ENCODE measurements at places on chromosomes 2 and 18. TPM values are rescaled to one million over a fixed set of nuclear protein-coding genes. Genes with fewer than 3 reads are reported as not detected.

- no peak overlapping the region for H3K4me3 ChIP-seq
- H3K36me3 ChIP-seq: peaks cover 16% of the 10 kb centered on the region
- no peaks in the 10 kb centered on the region for H3K27me3 ChIP-seq
- no peak overlapping the region for H3K27ac ChIP-seq
Measured at GRCh38 chr2:127342101-127342500, 45.7 kb downstream of the MAP3K2 start.

DNA sequence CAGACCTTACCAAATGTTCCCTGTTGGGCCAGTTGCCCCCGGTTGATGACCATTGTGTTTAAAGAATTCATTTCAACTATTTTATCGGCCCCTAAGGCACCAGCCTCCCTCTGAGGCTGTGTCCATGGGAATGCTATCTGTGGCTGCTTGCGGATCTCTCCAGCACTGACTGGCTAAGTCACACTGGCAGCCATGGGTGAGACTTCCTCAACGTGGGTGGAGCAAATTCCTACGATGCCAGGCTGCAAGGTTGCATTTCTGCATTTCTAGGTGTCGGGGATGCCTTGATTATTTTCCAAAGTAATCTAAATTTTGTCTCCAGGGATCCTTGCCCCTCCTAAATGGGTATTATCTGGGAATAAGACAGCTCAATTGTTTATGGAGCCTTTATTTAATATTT, 6.2 kb downstream of the CXCR4 start:
- no peaks in the 10 kb centered on the region for H3K27me3 ChIP-seq
- H3K4me1 ChIP-seq: peaks cover 52% of the 10 kb centered on the region
- no peak for DNase-seq
- no peak overlapping the region for H3K4me3 ChIP-seq
- no peak overlapping the region for H3K27ac ChIP-seq
- H3K36me3 ChIP-seq: peaks cover 37% of the 10 kb centered on the region

- peaks cover 67% of the 10 kb centered on the region for H3K4me1 ChIP-seq
- H3K27ac ChIP-seq: peak within 1 kb of the TSS; percentile 90
- no peaks in the 10 kb centered on the region for H3K27me3 ChIP-seq
- peak; percentile 78 for DNase-seq
Measured at GRCh38 chr2:73984203-73984921, at the start of gene TET3. Gene TET3, plus strand, starts transcription at chr2:73984910. Its CDS starts 1,494 bp downstream, at chr2:73986404.

GRCh38 chr2:208466920-208467298, 60.3 kb downstream of the PTH2R start:
- H3K4me1 ChIP-seq: no peaks in the 10 kb centered on the region
- H3K36me3 ChIP-seq: no peaks in the 10 kb centered on the region
- DNase-seq: no peak
- H3K27ac ChIP-seq: no peak overlapping the region
- peaks cover 6% of the 10 kb centered on the region for H3K27me3 ChIP-seq

The PRKAG3 gene
- not detected for total RNA-seq

GRCh38 chr2:134170294-134170693, 83.6 kb upstream of the MGAT5 start:
- DNase-seq: no peak
- peaks cover 64% of the 10 kb centered on the region for H3K4me1 ChIP-seq
- peak overlapping the region; percentile 71 for H3K27ac ChIP-seq
- H3K4me3 ChIP-seq: no peak overlapping the region
- H3K36me3 ChIP-seq: peaks cover 23% of the 10 kb centered on the region

The ANKRD23 gene
- 3.2 TPM for total RNA-seq

DNA sequence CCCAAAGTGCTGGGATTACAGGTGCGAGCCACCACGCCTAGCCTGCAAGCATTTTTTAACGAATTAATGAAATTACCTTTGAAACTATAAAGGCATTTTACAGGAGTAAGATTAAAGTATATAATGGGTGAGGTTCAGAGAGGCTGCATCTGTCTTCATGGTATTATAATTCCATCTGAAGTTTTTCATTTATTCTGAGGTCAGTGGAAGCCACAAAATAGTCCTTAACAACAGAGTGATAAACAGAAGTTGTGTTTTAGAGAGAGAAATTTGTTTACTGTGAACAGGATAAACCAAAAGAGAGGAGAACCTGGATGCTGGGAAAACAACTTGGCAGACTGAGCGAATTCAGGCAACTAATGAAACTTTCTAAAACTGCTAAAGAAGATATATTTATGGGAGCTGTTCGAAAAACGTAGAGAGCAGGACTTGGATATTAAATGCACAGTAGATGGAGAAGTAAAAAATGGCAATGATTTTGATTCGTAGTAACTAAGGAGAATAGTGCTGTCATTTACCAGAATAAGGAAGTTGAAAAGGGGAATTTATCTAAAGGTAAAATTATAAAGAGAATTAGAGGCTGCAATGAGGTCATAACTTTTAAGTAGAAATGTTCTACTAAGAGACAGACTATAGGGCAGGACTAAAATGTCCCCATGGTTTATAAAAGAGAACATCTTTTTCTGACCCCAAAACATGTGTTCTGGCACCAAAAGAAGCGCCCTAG, 37.9 kb upstream of the ITGA4 start:
- peaks cover 18% of the 10 kb centered on the region for H3K4me1 ChIP-seq
- peaks cover 7% of the 10 kb centered on the region for H3K36me3 ChIP-seq
- H3K27ac ChIP-seq: peak overlapping the region; percentile 30
- DNase-seq: no peak
- no peak overlapping the region for H3K4me3 ChIP-seq

The SLC30A3 gene
- 0.14 TPM for total RNA-seq

DNA sequence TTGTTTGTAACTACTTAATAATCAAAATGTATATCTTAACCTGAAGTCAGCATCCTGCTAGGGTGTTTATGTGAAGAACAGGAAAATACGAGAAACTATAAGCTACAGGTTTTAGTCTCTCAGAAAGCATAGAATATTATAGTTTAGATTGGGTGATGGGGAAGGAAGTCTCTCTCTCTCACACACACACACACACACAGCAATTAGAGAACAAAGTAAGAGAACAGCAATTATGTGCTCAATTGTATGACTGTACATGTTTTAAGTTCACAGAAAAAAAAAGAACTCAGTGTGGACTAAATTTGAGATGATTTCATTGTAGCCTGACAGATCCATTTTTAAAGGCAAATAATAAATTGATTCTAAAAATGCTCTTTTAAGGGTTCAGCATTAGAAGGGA, 94.3 kb upstream of the ZNF516 start:
- peaks cover 69% of the 10 kb centered on the region for H3K27me3 ChIP-seq
- peak overlapping the region; percentile 42 for H3K4me3 ChIP-seq
- peaks cover 13% of the 10 kb centered on the region for H3K4me1 ChIP-seq
- no peaks in the 10 kb centered on the region for H3K36me3 ChIP-seq

The ARHGAP15 gene
- 47.0 TPM for total RNA-seq

DNA sequence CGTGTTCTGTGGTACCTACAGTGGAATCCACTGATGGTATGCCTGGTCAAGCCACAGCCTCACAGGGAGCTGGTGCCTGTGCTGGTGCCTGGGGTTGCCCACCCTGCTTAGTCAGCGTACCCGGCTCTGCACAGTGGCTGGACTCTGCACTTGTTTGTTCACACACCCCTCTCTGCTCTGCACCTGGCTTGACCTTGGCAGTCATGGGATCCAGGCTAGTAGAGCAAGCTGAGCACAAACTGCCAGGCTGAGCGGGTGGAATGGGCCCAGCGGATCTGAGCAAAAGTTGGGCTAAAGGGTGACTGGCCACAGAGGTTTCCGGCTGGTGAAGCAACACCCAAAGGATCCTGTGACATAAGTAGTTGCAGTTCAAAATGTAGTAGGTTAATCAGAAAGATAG, 163.5 kb downstream of the CDH19 start:
- no peaks in the 10 kb centered on the region for H3K27me3 ChIP-seq
- no peaks in the 10 kb centered on the region for H3K4me1 ChIP-seq
- no peak overlapping the region for H3K4me3 ChIP-seq
- no peaks in the 10 kb centered on the region for H3K36me3 ChIP-seq

GRCh38 chr2:119901013-119901412, 111.9 kb upstream of the EPB41L5 start:
- peaks cover 59% of the 10 kb centered on the region for H3K36me3 ChIP-seq
- H3K27ac ChIP-seq: no peak overlapping the region
- no peak for DNase-seq
- H3K4me3 ChIP-seq: no peak overlapping the region
- H3K4me1 ChIP-seq: no peaks in the 10 kb centered on the region

The GAREM2 gene
- total RNA-seq: 2.7 TPM

DNA sequence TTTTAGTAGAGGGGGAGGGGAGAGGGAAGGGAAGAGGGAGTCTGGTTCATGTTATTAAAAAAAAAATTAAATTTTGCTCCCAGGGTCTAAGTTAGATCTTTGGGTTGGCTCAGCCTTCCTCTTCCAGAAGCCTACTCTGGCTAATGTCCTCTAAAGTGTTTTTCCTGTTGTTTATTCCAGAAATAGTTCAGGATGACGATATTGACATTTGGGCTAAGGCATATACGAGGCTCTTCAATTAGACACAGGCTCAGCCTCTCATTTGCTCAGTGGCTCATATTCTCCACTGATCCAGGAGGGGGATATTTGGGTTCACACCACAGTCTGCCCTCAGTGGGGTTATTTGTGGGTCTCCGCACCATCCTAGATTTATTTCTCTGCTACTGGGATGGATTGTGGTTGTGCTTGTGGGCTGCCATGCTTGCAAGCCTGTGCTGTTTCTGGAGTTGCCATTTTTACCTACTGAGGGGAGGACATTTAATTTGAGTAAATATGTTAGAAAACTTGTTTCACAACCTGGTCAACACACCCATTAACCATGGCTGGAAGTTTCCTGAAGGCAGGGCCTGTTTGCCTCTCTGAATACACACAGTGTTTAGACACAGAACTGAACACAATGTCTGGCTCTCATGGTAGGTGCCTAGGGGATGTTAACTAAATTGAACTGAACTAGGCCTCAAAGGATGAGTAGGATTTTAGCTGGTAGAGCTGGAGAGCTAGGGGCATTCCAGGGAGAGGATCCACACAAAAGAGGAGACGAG, 257.5 kb upstream of the EPAS1 start:
- H3K27me3 ChIP-seq: no peaks in the 10 kb centered on the region
- no peak overlapping the region for H3K4me3 ChIP-seq
- H3K4me1 ChIP-seq: no peaks in the 10 kb centered on the region
- no peak overlapping the region for H3K27ac ChIP-seq
- H3K36me3 ChIP-seq: no peaks in the 10 kb centered on the region

GRCh38 chr2:32626639-32627221, 1.1 kb upstream of the TTC27 start:
- H3K36me3 ChIP-seq: peaks cover 17% of the 10 kb centered on the region
- peak overlapping the region; percentile 96 for H3K27ac ChIP-seq
- peak overlapping the region; percentile 93 for H3K4me3 ChIP-seq
- no peak for DNase-seq
- H3K27me3 ChIP-seq: no peaks in the 10 kb centered on the region

DNA sequence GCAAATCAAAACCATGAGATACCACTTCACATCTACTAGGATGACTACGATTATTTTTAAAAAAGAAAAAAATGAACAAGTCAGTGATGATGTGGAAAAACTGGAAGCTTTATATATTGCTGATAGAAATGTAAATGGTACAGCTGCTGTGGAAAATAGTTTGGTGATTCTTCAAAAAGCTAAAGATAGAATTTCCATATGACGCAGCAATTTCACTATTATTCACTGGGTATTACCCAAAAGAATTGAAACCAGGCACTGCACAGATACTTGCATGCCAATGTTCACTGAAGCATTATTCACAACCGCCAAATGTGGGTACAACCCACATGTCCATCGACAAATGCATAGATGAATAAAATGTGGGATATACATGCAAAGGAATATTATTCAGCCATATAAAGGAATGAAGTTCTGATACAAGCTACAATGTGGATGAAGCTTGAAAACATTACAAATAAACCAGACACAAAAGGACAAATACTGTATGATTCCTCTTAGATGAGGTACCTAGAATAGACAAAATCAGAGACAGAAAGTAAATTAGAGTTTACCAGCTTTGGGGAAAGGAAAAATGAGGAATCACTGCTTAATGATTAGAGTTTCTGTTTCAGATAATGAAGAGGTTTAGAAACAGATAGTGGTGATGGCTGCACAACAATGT, 11.1 kb downstream of the RTTN start:
- peak overlapping the region; percentile 36 for H3K27ac ChIP-seq
- H3K27me3 ChIP-seq: no peaks in the 10 kb centered on the region
- DNase-seq: no peak
- H3K36me3 ChIP-seq: peaks cover 16% of the 10 kb centered on the region

The FN1 gene
- 0.29 TPM for total RNA-seq

GRCh38 chr2:60316381-60317033, 236.9 kb downstream of the BCL11A start:
- no peak for DNase-seq
- H3K27me3 ChIP-seq: peaks cover 7% of the 10 kb centered on the region
- no peak overlapping the region for H3K4me3 ChIP-seq
- H3K36me3 ChIP-seq: no peaks in the 10 kb centered on the region
- peaks cover 9% of the 10 kb centered on the region for H3K4me1 ChIP-seq

DNA sequence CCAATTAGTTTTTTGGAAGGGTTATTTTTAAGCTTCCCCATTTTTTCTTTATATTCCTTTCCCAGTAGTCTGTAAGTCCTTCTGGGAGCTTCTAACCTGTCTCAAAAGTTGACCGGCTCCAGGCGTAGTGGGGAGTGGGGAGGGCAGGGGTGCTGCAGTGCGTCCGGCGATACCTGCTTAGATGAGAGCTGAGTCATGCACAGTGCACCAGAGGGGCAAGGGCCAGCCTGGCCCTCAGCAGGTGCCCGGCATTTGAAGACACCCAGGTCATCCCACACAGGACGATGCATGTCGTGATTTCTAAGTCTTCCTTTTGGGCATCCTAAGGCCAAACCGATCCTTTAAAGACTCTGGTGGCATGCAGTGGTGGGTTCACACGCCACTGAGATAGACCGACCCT, 73.4 kb downstream of the TPO start:
- H3K27ac ChIP-seq: no peak overlapping the region
- no peaks in the 10 kb centered on the region for H3K27me3 ChIP-seq
- H3K4me1 ChIP-seq: no peaks in the 10 kb centered on the region
- no peak for DNase-seq
- H3K4me3 ChIP-seq: no peak overlapping the region
- no peaks in the 10 kb centered on the region for H3K36me3 ChIP-seq

The SPDYA gene
- 0.85 TPM for total RNA-seq

GRCh38 chr2:186713691-186714090, 19.8 kb downstream of the FAM171B start:
- H3K27ac ChIP-seq: no peak overlapping the region
- DNase-seq: no peak
- H3K4me1 ChIP-seq: no peaks in the 10 kb centered on the region
- no peak overlapping the region for H3K4me3 ChIP-seq
- no peaks in the 10 kb centered on the region for H3K36me3 ChIP-seq

The SERPINB3 gene
- total RNA-seq: not detected

DNA sequence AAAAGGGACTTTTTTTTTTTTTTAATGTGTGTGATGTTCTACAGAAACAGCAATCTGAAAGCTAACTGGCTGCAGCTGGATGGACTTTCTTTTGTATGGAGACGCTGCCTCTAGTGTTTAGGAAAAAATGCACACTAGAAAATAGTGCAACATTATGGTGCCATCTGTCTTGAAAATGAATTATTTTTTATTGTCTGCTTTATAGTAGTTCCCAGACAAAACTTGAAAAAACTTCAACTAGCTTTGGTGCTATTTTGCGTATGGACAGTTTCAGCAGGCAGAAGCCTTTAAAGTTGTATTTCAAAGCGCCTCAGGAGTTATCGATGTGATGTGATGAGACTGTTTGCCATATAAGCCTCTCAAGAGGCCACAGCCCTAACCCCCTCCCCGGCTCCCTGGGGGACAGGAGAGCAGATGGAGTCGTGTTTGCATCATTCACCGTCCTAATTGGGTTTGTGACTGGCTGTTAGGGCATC, 86.9 kb downstream of the LTBP1 start:
- no peak overlapping the region for H3K27ac ChIP-seq
- H3K27me3 ChIP-seq: no peaks in the 10 kb centered on the region
- no peaks in the 10 kb centered on the region for H3K4me1 ChIP-seq
- H3K36me3 ChIP-seq: no peaks in the 10 kb centered on the region
- H3K4me3 ChIP-seq: no peak overlapping the region
- no peak for DNase-seq

The SRD5A2 gene
- total RNA-seq: not detected

- no peaks in the 10 kb centered on the region for H3K36me3 ChIP-seq
- H3K27ac ChIP-seq: no peak overlapping the region
- H3K4me3 ChIP-seq: no peak overlapping the region
Measured at GRCh38 chr2:43068041-43068533, 158.3 kb downstream of the ZFP36L2 start.

The NYAP2 gene
- total RNA-seq: not detected

Data from activated naive CD8-positive, alpha-beta T cell treated with anti-CD3 and anti-CD28 coated beads for 36 hours (primary cell).